ENCODE measurements at places on chromosomes 7 and 10.

GRCh38 chr7:118259115-118259514 lies 34.6 kb downstream of the ANKRD7 start:
- DNase-seq, result no peak

DNA sequence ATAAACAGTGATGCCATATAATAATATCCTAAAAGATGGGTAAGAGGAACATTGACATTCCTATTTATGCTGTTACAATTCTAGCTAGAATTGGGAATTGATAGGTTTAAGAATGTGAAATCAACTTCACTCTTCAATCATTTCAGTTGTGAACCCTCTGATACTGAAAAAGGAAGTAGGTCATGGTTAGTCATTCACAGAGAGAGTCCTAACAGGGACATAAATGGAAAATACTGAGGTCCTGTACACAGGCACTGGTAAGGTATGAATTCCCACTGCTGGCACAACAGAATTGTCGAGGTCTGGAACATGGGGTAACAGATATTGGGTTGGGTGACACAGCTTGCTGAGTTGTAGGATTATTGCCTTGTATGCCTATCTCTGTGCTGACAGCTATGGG lies 289.4 kb upstream of the LRRN3 start:
- no peak for DNase-seq

DNA sequence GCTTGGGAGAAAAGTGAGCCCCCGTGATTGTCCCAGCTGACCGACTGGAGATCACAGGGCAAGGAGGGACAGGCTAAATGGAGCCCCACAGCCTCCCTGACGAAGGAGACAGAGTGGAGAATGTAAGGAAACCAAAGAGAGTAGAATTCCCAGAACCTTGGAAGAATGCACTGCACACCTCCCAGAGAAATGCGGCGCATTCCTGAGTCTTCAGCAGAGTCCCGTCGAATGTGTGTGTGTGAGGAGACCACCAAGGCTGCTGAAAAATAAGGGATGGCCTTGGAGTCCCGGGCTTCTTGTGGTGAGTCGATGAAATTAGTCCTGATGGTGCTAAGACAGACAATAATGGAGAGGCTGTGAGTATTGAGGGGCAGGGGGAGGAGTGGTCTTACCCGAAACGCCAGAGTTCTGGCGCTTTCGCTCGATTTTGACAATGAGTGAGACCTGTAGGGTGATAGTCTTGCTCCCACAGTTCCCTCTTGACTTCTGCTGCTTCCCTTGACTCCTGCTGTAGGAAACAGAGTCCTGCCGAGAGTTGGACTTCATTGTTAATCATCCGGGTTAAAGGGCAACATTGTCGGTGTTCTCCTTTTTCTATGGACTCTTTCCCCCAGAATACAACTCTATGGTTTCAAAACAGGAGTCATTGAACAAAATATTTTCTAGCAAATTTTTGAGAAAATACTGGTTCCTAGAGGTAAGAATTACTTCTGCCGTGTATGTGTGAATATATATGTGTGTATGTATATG lies 103.2 kb downstream of the CNNM2 start:
- DNase-seq, result no peak

GRCh38 chr7:44447874-44448425 lies 42.5 kb downstream of the NUDCD3 start:
- no peak for DNase-seq

DNA sequence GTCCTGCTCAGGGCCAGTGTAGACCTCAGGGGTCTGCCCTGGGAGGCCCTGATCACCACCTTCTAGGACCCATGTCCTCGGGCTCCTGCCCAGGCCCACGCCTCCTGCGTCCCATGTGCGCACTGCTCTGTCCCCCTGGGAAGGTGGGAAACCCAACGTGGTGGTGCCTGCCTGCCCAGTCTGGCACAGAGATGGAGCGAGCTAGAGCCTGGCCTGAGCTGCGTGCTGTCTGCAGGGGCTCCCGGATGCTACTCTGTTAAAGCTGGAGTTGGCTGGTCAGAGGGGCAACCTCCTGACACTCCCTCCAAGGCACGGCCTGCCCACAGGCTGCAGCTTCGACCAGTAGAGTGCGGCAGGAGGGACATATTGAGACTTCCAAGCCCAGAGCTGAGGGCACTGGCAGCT lies 171.7 kb downstream of the DNAJB6 start:
- no peak for DNase-seq

DNA sequence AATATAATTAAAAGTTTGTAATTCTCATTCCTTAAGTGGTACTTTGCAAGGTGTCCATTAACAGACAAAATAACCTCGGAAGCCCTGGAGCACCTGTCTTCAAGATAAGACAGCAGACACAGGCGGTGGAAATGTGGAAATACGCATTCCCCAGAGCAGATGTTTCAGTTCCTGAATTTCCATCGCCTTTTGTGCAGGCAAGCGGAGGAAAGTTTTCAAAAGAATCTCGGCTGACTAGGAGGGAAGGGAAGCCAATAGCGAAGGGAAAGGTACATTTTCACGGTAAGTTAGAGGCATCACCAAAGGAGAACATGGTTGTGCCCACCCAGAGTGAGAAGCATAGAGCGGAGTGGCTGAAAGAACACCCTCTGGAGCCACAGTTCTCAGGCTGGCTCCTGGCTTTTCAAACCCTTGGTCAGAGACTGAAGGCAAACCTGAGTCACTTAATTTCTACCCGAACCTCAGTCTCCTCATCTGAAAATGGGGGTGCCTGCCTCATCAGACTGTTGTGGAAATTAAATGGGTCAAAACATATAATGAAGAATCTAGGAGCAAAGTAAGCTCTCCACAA lies 13.6 kb downstream of the CPA1 start:
- no peak for DNase-seq

- no peak for DNase-seq
Observed at GRCh38 chr10:102269017-102269416, 23.7 kb downstream of the GBF1 start.

DNA sequence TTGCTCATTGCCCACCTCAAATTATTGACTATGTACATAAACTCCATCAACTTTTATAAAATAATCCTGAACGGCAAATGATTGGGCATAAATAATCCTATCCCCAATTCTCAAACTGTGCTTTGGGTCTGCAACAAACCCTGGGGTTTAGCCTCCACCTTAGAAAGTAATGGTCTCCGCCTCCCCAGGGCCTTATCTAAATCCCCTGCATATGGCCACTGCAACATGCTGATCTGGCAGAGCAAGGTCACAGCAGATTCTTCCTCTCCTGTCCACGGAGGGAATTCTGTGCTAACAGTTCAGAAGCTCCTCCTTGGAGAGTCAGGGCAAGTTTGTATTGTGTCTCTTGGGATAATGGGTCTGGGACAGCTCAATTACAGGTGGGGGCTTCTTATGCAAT lies 18.4 kb downstream of the FXYD4 start:
- DNase-seq, result no peak

- no peak for DNase-seq
Observed at GRCh38 chr7:96266580-96266979, 55.3 kb downstream of the SLC25A13 start.

DNA sequence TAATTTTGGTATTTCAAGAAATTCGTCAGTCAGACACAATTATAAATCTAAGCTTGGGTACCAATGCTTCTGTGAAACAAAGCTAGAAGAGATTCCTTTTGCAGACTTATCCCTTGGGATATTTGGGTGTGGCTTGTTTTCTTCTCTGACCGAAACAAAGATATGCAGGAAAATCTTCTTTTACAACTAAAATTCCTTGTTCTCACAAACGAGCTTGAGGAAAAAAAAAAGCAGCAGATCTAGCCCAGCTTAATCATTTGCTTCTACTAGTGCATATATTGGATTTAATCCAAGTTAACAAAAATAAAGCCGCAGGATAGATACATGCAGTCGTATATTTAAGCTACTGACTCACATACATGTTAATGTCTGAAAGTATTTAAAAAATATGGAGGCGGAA lies 104.2 kb downstream of the PRTFDC1 start:
- no peak for DNase-seq

DNA sequence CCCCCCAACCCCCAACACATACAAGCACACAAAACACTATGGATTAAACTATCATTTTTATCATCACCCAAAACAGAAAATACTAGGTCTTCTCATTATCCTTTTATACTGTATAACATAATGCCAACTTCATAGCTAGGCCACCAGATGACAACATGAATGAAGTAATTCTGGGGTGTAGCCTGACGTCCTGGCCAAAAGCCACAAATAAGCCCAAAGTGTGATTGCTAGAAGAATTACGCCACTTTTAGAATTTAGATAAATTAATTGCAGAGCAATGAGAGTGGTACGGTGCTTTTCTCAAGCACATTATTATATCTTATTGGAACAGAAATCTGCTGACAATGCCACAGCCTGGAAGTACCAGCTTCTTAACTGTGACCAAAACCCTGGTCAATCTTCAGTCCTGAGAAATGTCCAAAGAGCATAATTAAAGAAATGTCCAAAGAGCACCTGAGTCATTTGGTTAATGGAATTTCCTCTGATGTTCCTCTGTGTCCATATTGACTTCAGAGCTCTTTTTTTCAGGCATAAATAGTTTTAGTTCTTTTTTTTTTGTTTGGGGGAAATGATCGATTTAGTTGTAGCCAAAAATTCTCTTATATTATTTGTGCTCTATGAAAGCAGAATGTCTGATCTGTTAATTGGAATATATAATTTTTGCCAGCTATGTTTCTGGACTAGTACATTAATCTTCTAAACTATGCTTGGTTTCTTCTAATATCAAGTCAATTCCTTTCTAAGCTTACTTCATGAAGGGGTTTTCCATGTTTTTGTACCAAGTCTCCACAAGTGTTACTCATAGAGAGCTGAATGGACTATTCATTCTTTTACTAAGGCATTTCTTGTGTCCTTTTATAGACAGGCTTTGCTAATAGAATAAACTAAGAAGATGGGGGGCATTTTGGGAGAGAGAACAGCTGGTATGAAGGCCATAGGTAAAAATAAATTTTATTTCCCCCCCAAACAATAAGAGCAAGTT lies 233.4 kb upstream of the SLC26A5 start:
- DNase-seq, result no peak

DNA sequence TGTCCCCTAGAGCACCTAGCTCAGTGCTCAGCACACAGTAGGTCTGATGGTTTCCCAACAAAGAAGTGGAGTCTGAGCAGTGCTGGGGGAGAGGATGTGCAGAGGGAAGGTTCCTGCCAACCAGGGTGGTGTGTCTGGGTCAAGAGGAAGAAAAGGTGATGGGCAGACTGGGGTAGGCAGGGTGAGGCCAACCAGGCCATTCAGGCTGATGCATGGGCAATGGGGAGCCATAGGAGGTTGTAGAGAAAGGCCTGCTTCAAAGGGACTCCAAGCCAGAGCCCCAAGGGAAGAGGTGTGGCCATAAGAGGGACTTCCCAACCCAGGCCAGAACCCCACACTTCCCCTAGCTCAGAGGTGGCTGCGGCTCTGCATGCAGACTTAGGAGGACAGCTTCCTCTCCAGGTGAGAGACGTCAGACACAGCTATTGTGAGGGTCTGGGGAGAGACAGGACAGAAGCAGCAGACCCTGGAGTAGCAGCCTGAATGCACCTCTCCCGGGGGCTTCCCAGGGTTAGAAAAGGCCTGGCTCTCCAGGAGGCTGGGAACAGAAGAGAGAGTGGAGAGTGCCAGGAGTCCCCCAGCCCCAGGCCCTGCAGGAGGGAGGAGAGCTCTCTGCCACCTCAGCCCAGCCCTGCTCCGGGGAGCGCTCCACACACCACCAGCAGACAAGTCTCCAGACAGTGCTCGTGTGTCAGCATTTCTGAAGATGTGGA lies 87.4 kb upstream of the ZMIZ1 start:
- DNase-seq, result no peak

- no peak for DNase-seq
Observed at GRCh38 chr10:124886195-124886594, 55.7 kb upstream of the ZRANB1 start.

DNA sequence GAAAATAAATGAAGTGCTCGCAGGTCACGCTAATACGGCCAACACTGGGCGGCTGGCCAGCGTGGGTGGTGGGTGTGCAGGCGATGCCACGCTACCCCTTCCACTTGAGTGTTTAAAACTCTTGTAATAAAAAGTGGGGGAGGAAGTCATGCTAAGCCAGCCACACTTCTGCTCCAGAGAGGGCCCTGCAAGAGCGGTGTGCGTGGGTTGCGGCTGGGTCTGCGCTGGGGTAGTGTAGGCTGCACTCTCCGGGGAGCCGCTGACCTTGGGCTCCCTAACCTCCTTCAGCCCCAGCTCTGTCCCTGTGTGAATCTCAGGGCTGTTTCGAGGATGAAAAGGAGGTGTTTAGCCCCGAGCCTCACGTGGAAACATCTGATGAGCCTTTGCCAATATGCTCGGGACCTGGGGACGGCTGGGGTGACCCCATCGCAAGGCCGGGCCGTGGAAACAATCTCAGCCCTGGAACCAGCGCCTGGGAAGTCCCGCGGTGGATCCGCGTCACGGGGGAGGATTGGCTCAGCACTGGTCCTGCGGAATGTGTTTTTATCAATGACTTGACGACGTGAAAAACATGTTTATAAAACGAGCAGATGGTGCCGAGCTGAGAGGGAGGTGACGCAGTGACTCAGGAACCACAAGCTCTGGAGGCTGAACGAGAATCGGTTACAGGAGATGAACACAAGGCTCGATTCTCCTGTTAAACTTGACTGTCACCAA lies 278.5 kb downstream of the DNAJB6 start:
- no peak for DNase-seq

DNA sequence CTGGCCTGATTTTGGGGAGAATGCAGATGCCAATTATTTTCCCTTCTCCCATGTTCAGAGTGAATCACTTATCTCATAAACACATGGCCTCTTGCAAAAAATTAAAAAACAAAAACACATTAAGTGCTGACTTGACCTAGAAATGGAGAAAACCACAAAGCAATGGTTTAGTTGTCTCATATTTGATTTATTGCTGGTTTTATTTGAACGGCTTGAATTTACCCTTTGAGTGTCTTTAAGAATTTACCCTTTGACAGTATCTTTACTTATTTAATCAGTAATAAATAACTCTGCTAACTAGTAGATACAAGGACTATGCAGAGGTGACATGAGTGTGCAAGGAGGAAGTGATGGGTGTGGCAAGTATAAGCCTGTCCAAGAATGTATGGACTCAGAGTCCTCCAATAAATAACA lies 68.1 kb upstream of the GSDME start:
- no peak for DNase-seq

DNA sequence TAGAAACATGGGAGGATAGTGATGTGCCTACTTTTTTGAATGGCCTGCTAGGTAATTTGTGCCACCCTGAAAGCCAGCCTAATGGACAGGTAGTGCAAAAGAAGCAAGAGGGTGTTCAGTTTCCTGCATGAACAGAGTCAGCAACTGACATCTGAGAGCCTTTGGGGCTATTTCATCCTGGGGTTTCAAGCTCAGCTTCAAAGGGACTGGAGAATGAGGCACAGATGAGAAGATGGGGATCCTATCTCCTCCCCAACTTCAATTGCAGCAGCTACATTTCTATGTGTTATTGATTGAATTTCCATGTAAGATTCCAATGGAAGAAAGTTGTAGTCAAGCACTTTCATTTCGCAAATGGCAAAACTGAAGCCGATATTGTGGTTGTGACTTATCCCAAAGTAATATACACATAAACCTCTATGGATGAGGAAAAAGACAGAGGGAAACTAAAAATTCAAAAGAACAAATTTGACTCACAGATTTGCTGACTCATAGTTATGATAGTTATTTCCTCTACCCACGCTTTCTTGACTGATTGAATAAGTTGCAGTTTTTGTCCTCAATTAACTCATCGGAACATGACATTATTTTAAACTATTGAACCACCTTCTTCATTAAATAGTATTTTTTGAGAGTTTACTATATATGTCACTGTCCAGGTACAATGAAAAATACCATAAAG lies 42.6 kb upstream of the NRP1 start:
- no peak for DNase-seq

Measured in effector memory CD8-positive, alpha-beta T cell (primary cell).